ENCODE measurements at places on chromosomes 3 and 15.

GRCh38 chr3:159667261-159667660 lies 321.4 kb upstream of the IL12A start:
- no peak for DNase-seq

- DNase-seq, result no peak
These were observed 144.1 kb downstream of the KLF13 start for GRCh38 chr15:31470756-31471155.

DNA sequence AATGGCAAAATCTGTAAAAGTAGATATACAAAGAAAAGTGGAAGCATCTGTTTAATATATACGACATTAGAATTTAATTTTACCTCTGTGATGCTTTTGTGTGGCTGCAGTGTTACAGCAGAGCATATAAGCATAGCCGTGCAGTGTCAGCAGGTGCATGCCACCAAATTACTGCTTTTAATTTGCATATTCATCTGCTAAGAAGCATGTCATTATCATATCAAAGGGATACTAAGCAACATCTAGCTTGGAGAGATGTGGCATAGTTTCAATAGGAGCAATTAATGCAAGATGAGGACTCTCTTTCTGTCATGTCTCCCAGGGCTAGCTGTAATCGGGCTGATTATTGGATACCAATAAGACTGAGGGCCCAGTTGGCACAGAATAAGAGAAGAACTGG lies 214.4 kb upstream of the SOX2 start:
- no peak for DNase-seq

- no peak for DNase-seq
These were observed 101.0 kb downstream of the ATP10A start for GRCh38 chr15:25761971-25762662.

DNA sequence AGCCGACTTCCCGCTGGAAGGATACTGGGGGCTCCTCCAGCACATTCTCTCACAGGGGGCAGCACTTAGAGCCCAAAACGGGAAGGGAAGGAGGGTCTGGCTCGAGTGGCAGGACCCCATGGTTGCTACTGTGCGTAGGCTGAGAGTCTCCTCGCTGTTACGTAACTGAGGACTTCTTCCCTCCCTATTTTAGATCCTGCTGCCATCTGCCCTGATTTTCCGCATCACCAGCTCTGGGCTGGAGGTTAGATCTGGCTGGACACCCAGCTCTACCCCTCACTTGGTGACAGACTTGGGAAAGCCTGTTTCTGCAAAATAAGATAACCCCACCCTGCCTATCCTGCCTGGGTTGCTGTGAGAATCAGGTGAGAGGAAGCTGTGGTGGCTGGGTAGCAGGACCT lies 47.7 kb downstream of the BDH1 start:
- no peak for DNase-seq

DNA sequence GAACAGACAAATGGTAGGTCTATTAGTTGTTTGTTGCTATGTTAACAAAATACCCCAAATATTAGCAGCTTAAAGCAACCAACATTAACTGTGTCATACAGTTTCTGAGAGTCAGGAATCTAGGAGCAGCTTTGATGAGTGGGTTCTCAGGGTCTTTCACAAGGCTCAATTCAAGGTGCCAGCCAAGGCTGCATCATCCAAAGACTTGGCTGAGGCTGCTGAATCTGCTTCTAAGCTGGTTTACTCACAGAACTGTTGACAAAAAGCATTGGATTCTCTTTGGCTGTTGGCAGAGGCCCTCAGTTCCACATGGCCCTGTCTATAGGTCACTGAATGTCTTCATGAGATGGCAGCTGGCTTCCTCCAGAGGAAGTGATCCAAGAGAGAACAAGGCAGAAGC lies 40.3 kb upstream of the TSC22D2 start:
- no peak for DNase-seq

DNA sequence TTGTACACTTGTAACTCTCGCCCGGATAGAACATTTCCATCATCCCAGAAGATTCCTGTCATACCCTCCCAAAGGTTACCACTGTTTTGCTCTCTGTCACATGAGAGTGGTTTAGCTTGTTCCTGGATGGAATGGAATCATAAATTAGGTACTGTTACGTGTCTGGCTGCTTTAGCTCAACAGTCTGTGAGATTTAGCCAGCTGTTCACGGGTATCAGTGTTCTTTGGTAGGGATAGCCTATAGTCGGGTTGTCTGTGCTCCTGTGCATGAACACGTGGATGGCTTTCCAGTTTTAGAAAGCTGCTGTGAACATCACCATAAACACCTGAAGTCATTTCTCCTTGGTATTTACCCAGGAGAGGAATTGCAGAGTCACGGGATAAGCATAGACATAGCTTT lies 58.2 kb upstream of the NR2C2 start:
- DNase-seq, result no peak

DNA sequence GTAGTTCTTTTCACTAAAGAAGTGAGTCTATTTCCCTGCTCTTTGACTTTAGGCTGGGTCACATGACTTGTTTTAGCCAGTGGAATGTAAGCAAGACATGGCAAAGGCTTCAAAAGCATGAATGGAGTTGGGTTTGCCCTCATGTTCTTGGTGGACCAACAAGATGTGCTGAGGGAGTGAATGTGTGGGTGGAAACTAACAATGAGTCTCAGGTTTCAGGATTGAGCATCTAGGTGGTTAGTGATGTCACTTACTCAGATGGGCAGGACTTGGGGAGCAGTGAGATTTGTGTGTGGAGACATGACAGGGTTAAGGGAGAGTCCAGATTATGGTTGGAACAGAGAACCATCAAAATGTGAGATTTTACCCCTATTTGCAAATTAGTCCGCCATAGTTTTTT lies 181.4 kb upstream of the UBE2E1 start:
- no peak for DNase-seq

GRCh38 chr3:170632780-170633179 lies 46.9 kb upstream of the SLC7A14 start:
- no peak for DNase-seq

DNA sequence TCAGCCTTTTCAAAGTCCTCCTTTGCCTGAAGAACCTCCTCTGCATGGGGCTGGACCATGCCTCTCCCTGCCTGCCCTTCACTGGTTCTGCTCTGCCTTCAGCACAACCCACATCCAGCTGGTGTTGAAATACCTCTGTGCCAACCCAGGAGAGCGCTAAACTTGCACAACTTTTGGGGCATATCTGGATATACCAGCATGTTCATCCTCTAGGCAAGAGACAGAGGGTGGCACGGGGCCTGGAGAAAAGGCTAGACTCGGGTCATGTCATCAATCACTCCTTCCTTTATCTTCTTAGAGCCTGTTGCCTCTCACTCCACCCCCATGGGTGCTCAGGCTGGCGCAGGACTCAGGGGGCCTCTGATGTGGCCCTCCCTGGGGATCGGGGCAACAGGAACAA lies 4.8 kb downstream of the SEMA4B start:
- no peak for DNase-seq

DNA sequence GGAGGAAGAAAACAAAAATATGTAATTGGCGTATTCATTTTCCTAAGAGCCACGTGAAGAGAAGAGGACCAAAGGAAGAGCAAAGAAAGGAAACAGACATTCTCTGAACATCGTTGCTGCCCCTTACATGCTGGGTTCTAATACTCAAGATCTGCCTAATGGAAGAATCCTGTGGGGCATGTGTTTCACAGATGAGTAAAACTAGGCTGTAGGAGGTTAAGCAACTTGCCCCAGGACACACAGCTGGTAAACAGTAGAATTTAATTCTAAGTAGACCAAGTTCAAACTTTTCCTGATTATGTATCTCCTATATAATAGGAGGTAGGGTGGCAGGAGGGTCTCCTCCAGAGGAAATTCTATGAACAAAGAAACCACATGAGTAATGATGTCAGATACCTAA lies 106.1 kb upstream of the TNFAIP8L3 start:
- no peak for DNase-seq

- no peak for DNase-seq
These were observed 201.6 kb upstream of the GOLGA6L4 start for GRCh38 chr15:84033793-84034553.

DNA sequence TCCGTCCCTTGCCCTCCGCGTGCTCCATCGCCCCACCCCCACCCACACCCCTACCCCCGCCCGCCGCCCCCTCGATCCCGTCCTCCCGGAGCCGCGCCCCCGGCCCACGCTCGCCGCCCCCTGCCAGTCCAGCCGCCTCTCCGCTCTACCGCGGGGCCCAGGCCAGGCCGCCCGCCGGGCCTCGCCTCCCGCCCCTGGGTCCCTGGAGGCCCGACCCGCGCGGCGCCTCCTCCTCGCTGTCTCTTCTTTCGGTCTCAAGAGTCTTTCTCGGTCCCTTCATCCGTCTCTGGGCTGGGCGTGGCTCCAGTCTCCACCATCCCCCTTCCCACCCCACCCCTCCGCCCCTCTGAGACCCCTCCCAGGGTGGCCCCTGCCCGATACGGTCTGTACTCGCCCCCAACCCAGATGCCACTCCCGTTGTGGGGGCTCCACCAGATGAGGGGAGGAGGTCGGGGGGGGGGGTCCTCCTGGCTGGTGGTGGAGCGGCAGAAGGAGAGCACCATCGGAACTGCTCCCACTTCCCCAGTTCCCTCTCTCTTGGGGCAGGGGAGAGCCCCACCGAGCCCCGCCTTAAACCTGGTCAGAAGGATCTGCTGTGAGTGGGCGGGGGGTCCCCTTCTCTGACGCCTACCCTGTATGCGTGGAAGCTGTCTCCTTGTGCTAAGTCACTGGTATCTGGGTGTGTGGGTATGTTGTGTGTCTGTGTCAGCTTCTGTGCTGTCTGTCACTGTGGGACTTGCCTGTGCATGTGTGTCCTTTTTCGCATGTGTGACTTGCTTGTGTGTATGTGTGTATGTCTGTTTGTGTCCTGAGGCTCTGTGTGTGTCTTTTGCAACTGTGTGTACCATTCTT lies 1.0 kb downstream of the PRKCD start:
- no peak for DNase-seq

DNA sequence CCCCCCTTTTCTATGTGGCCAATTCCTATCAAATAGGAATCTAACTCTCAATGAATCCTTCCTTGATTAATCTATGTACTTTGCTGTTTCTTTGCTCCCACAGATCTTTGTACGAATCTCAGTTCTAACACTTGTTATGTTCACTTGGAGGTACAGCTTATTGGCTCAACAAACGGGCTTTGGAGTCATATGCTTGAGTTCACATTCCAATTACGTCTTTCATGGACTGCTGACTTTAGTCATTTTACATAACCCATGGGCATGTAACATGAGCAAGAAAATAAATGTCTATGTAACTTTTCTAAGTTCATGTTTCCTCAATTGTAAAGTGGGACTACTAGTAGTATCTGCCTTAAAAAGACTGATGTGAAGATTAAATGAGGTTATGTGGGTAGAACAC lies 123.2 kb upstream of the TBC1D5 start:
- DNase-seq, result no peak

DNA sequence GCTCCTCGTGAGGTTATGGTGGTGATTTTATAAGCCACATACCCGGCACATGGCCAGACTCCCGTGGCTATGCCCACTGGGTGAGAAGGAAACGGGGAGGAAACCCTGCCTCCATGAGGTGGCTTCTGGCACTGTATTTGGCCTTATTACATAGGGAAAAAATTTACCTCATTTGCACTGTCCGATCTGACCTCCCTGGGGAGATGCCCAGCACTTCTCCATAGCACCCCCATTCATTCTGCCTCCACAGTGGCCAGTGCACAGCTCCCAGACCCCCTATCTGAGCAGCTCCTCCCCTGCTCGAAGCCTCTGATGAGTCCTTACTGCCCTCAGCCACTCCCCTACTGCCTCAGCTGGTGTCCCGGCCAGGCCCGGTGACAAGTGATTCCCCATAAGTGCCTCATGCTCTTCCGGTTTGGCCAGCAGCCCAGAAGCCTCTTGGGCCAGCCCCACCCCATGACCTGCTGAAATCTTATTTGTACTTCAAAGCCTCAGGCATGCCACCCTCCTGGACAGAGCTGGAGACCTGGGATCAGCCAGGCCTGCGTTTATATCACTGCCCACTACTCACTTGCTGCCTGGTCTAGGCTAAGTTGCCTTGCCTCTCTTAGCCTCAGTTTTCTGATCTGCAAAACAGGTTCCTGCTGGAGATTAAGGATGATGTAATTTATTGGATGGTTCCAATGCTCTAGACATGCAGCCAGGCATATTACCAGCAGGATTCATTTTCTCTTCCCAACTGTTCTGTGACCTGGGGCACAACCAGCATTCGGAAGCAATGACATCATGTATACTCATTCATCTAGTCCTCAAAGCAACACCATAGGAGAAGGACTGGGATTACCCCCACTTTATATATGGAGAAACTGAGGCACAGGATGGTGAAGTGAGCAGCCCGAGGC lies 30.6 kb upstream of the SLC6A6 start:
- no peak for DNase-seq

DNA sequence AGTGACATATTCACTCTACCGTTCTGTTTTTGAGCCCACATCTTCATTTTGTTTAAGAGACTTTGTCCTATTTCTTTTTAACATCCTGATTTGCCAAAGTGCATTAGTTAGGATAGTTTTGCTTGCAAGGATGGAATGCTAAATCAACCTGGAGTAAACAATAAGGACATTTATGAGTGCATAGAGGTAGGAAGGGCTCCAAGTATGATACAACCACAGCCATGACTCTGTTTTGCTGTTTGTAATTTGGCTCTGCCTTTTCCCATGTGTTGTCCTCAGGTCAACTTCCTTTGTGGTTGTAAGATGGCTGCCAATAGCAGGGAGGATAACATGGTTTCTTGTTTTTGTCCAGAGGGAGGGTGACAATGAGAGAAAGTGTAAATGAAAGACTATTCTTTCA lies 66.4 kb upstream of the GOLIM4 start:
- no peak for DNase-seq
